Breast epithelium (tissue), 4 donors: ENCODE measurements at places on chromosomes 16 and 17. TPM values are rescaled to one million over a fixed set of nuclear protein-coding genes. Genes with fewer than 3 reads are reported as not detected.

ADORA2B gene
- 0.48 TPM for total RNA-seq

ARL17B gene
- total RNA-seq, result 9.8 TPM

CCR7 gene
- total RNA-seq, result 0.16 TPM

ASPHD1 gene
- total RNA-seq, result 1.3 TPM

DNA sequence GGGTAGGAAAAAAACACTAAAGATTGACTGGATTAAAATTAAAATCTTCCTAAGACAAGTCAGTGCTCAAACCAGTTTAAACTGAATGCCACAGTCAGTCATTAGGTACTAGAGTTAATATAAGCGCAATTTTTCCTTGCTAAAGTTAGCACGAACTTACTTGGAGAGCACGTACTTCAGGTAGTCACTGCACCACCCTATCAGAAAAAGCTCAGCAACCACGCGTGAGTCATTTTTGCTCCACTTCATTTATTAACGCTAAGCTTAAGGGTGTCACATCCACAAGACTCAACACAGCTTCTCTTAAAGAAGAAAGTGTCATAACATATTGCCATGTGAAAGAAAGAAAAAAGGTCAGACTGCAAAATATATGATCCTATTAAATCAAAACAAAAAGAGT is 53.1 kb downstream of the TEX2 start:
- H3K36me3 ChIP-seq, result no peaks in the 10 kb centered on the region
- H3K4me3 ChIP-seq, result no peak overlapping the region
- H3K4me1 ChIP-seq, result no peaks in the 10 kb centered on the region
- H3K27me3 ChIP-seq, result no peaks in the 10 kb centered on the region
- H3K27ac ChIP-seq, result no peak overlapping the region
